Forelimb muscle (tissue), 1 donor: ENCODE measurements at places on chromosomes 6 and 20. TPM values are rescaled to one million over a fixed set of nuclear protein-coding genes. Genes with fewer than 3 reads are reported as not detected.

Gene TAAR5
- polyA plus RNA-seq = not detected

Gene PXDC1
- 20.8 TPM for polyA plus RNA-seq

DNA sequence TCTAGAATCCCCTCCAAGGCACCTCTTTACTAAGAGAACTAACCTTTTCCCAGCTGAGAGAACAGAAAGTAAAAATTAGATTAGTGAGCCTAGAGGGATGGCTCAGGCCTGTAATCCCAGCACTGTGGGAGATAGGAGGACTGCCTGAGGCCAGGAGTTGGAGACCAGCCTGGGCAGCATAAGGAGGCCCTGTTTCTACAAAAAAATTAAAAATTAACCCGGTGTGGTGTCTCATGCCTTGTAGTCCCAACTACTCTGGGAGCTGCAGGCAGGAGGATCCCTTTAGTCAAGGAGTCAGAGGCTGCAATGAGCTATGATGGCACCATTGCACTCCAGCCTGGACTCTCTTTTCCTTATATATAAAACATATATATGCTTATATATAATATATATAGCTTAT, 5.5 kb upstream of the OOEP start:
- no peak for DNase-seq

- no peak for DNase-seq
Observed at GRCh38 chr20:20075032-20075431, 22.7 kb downstream of the CFAP61 start.

- DNase-seq = no peak
Observed at GRCh38 chr6:167745670-167746389, 80.9 kb upstream of the AFDN start.

- DNase-seq = no peak
Observed at GRCh38 chr6:3496395-3496794, 39.5 kb upstream of the SLC22A23 start.

Gene TMEM63B
- polyA plus RNA-seq = 17.7 TPM

DNA sequence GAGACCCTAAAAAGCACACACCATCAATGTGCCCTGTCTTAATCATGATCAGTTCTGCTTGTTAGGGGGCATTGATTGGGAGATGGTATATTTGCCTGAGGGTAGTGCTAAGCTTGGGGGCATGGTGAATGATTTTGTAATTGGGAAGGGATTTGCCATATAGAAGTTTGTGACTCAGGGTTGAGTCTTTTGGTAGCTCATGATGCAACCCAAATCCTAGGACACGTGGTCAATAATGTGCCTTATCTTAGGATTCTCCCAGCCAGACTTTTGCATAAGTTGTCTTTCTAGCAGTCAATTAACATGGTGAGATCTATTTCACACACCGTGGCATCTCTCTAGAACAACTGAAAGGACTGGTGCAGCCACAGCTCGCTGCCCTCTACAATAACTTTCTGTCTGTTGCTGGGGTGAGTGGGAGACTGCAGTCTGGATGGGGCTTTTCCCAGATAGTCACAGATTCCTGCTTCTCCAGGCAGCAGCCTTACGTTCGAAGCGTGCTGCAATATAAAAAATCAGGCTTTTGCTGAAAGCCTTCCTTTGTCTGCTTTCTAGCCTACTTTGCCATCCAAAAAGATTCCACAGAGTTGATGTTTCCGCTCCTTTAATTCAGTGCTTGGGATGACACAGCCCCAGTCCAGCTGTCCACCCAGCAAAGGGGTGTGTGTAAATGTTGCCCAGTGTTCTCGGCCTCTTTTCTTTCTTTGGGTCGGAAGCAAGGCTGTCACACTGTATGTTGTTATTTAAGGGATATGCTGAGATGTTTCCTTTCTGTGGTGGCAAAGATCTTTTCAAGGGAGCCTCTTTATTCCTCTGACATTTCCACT, 58.9 kb downstream of the ID4 start:
- DNase-seq = no peak

DNA sequence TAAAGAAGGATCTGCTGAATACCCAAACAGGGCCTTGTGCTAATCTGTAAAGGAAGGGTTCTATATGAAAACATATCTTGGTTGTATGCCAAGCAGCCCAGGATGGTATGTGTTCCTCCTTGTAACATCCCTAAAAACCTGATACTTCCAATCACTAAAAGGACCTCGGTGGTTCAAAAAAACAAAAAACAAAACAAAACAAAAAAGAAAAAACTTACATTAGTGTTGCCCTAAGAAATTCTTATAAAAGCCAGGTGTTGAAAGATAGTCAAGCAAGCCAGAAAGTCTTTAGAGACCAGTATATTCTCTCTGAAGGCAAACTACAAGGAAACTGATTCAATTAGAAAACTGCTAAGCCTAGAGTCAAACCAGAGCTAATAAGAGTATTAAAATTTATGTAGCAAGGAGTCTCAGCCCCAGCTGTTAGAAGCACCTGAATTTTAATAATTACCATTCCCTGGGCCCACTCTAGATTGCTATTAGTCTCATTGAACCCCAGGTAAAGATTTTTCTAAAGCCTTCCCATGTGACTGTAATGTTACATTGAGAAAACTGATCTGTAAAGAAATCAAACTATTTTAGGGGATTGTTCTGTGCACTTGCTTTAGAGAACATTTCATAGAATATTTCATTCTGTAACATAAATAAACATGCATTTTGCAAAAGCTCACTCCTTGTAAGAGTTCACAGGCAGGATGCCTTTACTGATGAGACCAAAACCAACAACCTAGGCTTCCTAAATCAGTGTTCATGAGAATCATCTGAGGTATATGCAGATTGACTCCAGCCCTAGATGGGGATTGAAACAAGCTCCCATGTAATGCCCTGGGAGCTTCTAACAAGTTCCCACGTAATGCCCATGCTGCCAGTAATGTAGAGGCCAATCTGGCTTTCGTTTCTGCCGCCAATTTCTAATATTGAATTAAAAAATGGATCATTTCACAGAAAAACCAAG, 95.2 kb upstream of the BTN3A2 start:
- no peak for DNase-seq

Gene SNAI1
- 10.7 TPM for polyA plus RNA-seq

Gene LY6G6C
- polyA plus RNA-seq = 0.62 TPM

DNA sequence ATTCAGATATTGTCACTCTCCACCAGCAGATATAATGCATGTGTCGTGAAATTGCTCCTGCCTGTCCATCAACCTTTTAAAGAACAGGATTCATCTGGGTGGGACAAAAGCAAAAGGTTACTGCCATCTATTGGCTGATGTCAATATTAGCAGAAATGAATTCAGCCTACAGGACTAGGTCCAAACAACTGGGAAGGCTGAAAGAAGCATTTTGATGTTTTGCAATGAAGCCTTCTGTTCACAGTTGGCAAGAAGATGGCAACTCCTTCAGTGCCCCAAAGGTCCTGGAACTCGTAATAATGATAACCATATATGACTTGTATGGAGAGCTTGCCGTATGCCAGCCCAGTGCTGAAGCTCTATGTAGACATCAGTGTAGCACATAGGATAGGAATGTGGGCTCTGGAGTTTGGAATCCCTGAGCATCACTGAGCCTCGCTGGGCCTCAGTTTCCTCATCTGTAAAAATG, 7.5 kb downstream of the BCAS1 start:
- DNase-seq = peak; percentile 25

GRCh38 chr6:22208026-22208425, 88.8 kb downstream of the PRL start:
- DNase-seq = no peak

DNA sequence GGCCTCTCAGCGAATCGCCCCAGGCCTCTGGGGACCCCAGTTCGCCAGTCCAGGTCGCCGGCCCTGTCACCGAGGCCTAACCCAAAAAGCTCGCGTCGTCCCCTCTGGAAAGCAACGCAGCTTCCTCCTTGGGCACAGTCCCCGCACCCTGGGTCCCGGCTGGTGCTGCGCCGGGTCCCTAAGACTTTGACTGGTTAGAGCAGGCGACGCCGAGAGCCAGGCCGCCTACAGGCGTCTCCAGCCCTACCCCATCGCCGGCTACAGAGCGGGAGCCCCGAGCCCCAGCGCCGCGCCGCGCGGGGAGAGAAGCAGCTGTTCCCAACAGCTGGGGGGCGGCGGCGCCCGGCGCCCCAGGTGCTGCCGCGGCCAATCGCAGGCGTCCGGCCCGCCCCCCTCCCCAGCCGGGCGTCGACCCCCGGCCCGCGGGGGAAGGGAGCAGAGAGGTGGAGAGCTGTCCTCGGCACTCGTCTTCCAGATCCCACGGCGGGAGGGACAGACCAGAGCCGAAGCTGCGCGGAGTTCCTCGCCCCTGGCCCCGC, 540 bp upstream of the RBM24 start:
- DNase-seq = no peak

GRCh38 chr6:20200761-20201630, 11.3 kb downstream of the MBOAT1 start:
- DNase-seq = no peak

- DNase-seq = no peak
Observed at GRCh38 chr20:20561172-20561571, 151.3 kb downstream of the RALGAPA2 start.

Gene CNR1
- polyA plus RNA-seq = 0.32 TPM

Gene MDFI
- 41.3 TPM for polyA plus RNA-seq

Gene GPLD1
- polyA plus RNA-seq = 2.5 TPM

DNA sequence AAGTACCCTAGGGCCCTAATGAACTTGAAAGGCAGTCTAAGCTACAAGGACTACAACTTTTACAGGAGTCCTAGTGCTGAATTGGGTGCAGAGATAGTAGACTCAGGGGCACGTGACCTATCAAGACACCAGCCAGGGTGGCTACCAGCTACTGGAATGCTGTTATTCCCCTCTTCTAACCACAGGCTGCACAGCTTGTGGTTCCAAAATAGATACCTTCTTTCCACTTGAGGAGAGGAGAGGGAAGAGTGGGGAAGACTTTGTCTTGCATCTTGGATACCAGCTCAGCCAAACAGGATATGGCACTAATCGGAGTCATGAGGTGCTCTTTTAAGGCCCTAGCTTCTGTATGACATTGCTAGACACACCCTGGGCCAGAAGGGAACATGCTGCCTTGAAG, 60.0 kb upstream of the MTRF1L start:
- no peak for DNase-seq

Gene RHAG
- polyA plus RNA-seq = 0.80 TPM

GRCh38 chr20:50587291-50587961, 77.2 kb downstream of the PTPN1 start:
- DNase-seq = no peak

DNA sequence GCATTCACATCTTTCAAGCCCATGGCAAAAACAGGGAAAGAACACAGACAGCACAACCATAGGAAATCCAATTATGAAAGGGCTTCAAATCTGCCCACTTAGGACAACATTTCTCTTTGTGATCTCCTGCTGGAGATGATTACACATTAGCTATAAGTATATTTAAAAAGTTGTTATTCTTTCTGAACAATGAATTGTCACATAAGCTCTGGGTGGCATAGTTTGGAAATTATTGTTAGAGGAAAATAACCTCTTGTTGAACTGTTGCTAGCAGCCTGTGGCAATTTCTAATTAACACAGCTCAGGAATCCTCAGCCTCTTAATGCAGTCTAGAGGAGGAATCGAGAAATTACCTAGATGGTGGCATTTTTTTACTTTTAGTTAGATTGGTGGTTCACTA, 54.9 kb downstream of the BCAS1 start:
- no peak for DNase-seq

Gene SAMD10
- polyA plus RNA-seq = 3.0 TPM

Gene TBXT
- polyA plus RNA-seq = not detected

Gene MAN1A1
- polyA plus RNA-seq = 23.4 TPM

GRCh38 chr20:3981132-3981452, 34.3 kb downstream of the RNF24 start:
- DNase-seq = no peak

- no peak for DNase-seq
Observed at GRCh38 chr6:44284121-44284520, 13.9 kb downstream of the TMEM151B start.

GRCh38 chr6:119314885-119315272, 34.7 kb downstream of the MAN1A1 start:
- DNase-seq = no peak

GRCh38 chr6:35213824-35214756, at the start of gene SCUBE3:
Gene SCUBE3, plus strand, starts transcription at chr6:35213956. Its CDS starts 463 bp downstream, at chr6:35214419.
- peak; percentile 19 for DNase-seq

- no peak for DNase-seq
Observed at GRCh38 chr6:166757232-166758135, 130.4 kb upstream of the RPS6KA2 start.

Gene SMLR1
- polyA plus RNA-seq = 0.10 TPM

Gene C6orf15
- not detected for polyA plus RNA-seq

- no peak for DNase-seq
Observed at GRCh38 chr6:71107911-71108420, 151.1 kb upstream of the B3GAT2 start.

- no peak for DNase-seq
Observed at GRCh38 chr20:3209946-3210317, 634 bp downstream of the ITPA start.

GRCh38 chr6:145929037-145929633, 35.0 kb downstream of the SHPRH start:
- DNase-seq = peak; percentile 17

DNA sequence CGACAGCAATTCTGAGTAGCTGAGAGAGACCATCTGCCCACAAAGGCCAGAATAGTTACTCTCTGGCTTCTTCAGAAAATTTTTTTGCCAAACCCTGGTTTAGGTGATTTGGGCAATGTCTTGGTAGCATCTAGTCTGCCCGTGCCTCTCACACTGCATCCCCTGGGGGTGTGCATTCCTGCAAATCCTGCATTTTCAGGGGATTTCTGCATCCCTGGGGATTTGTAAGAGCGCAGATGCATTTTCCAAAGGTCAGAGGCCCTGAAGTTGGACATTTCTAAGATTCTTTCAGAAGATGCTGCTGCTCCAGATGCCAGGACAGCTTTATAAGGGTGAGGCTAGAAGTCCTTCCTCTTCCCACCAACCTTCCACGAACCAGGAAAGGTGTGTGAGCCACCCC, 4.0 kb downstream of the CST9 start:
- DNase-seq = no peak

- DNase-seq = no peak
Observed at GRCh38 chr6:43953794-43954310, 173.4 kb downstream of the MRPL14 start.

GRCh38 chr6:81979329-81979728, 226.8 kb upstream of the TENT5A start:
- no peak for DNase-seq

DNA sequence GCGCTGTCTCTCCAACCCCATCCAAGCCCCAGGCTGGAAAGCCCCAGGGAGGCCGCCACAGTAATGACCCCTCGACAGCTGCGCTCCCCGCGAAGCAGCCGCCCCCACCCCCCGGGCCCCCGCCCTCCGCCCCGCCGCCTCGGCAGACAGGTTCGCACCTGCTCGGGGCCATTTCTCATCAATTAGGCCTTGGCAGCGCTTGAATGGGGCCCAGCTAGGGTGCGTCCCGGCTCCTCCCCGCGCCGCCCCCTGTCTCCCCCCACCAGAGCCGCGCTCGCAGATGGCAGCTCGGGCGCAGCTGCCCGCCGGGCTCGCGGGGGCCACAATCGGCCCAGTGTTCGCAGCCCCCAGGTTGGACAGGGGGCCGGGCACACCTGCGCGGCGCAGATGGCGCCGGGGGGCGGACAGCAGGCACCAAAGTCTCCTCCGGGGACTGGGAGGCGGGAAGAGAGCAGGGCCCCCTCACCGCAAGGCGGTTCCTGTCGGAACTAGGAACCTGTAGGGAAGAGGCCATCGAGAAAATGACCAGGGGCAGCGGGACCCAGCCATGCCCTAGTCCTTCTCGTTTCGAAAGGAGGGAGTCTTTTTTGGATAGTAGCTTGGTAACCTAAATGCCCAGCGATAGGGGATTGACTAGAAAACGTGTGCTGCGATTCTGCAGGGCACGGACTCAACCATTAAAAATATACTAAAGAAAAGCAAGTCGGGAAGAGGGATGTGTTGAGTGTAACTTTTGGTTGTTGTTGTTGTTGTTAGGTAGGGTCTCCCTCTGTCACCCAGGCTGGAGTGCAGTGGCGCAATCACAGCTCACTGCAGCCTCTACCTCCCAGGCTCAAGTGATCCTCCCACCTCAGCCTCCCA, 83.2 kb upstream of the EYA2 start:
- no peak for DNase-seq

Gene ACTL10
- polyA plus RNA-seq = 0.33 TPM
